HS-5 (cell line): ENCODE measurements at places on chromosomes 16 and 17.
A peak's percentile ranks its signal among the peaks of the same experiment; 100 is the strongest.

DNA sequence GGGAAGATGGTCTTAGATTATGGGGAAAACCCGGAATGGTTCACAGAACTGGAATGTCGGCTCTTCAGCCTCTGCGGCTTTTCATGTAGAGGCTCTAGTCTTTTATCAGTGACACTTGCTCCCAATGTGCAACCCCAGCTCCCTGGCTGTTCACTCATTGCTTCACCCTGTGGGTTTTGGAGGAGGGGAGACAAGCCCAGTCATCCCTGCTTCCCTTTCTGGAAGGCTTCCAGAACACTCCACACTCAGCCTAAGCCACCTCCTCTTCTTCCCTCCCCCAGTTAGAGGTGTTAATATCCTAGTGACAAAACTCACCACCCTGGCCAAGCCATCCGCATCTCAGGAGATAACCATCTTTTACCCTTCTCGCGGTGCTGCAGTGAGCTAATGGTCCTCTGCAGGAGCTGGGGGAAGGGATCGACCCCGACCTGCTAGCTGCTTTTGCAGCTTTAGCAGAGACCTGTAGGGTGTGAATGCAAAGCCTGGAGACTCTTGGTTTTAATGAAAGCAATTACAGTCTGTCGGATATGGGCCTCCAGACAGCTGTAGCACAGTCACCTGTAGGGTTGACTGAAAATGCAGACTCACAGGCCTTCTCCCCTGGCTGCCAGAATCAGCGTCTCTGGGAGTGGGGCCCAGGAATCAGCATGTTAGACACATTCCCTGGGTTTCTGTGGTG, 24.3 kb upstream of the LASP1NB start:
- peak; percentile 95 for DNase-seq

- no peak for DNase-seq
These were observed 1.1 kb upstream of the DBNDD1 start for GRCh38 chr16:90020260-90020837.

GRCh38 chr16:81637336-81638235, 141.5 kb upstream of the PLCG2 start:
- no peak for DNase-seq

DNA sequence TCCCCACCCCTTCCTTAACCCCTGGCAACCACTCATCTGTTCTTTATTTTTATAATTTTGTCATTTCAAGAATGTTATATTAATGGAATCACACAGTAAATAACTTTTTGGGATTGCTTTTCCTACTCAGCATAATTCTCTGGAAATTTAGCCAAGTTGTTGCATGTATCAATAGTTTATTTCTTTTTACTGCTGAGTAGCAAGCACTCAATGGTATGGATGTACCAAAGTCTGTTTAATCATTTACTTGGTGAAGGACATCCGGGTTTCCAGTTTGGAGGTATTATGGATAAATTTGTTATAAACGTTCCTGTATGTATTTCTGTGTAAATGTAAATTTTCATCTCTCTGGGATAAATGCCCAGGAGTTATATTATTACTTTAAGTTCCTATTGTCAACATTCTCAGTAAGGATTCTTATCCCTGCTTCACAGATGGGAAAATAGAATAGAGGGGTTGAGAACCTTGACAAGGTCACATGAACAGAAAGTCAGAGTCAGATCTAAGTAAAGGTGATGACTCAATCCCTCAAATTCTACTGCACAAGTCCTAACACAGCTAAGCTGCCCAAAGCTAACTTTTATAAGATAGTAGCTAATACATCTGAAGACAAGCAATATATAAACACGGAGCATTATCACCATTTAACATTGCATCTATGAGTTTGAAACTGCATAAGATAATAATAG, 62.4 kb upstream of the MTMR4 start:
- no peak for DNase-seq

- DNase-seq: no peak
These were observed 29.1 kb downstream of the RPTOR start for GRCh38 chr17:80573701-80574100.

- DNase-seq: no peak
These were observed 1.4 kb downstream of the SOST start for GRCh38 chr17:43757171-43757660.

DNA sequence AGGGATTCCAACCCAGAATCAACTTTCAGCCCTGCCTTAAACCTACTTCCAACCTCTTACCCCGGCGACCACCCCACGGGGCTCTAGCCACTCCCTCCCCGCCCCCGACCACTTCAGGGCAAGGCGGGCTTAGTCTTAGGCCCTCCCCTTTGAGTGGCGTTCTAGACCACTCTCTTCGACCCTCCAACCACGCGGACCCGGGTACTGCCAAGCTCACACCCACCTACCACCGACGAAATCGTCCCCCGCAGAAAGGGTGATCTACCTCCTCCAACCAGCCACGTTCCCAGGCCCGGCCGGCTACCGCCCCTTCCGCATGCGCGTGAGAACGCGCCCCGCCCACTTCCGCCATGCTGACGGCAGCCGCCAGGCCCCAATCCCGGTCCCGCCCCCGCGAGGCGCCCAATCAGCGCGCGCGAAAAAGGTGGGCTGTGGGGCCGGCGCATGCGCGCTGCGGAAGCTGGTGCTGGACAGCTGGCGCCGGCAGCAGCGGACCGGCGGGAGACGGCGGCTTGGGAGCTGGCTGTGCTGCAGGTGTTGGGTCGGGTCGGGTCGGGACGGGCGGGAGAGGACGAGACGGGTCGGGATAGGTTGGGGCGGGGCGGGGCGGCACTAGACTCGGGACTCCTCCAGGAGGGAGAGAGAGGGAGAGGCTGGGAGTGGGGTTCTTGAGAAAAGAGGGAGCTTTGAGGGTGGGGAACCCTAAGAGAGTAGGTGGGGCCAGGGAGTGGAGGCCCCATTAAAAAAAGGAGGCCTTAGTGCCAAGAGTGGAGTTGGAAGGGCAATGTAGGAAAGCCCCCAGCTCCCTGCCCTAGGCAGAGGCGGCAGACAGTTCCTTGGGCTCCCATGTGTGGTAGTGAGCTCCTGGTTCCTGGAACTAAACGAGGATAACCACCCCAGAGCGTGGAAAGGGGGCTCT, at the start of gene NAT9:
Gene NAT9, minus strand, starts transcription at position 302 of the 919 bp plus-strand sequence. CDS start 647 bp downstream, outside the sequence.
- peak; percentile 56 for DNase-seq
